ENCODE measurements at places on chromosomes 1 and 21. TPM values are rescaled to one million over a fixed set of nuclear protein-coding genes. Genes with fewer than 3 reads are reported as not detected.
A peak's percentile ranks its signal among the peaks of the same experiment; 100 is the strongest.

PDZK1 gene
- total RNA-seq, result 44.9 TPM

TCHHL1 gene
- total RNA-seq, result not detected

LIPI gene
- total RNA-seq, result not detected

FAM78B gene
- total RNA-seq, result not detected

MAN1C1 gene
- total RNA-seq, result 20.6 TPM

C1orf35 gene
- total RNA-seq, result 12.3 TPM

UBXN10 gene
- total RNA-seq, result 0.63 TPM

NTMT2 gene
- total RNA-seq, result not detected

RHBDL2 gene
- 0.57 TPM for total RNA-seq

DNA sequence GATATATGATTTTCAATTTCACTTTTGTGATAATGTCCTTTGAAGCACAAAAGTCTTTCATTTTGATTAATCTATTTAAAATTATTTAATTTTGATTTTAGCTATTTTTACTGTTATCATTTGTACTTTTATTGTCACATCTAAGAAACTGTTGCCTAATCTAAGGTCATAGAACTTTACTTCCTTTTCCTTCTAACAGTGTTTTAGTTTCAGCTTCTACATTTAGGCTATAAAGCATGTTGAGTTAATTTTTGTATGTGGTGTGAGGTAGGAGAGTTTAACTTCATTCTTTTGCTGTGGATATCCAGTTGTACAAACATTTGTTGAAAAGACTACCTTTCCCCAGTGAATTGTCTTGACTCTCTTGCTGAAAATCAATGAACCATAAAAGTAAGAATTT, 204.5 kb downstream of the TM2D1 start:
- H3K4me1 ChIP-seq, result no peaks in the 10 kb centered on the region
- no peak overlapping the region for H3K4me3 ChIP-seq
- DNase-seq, result no peak
- H3K27ac ChIP-seq, result no peak overlapping the region
- H3K27me3 ChIP-seq, result no peaks in the 10 kb centered on the region
- no peaks in the 10 kb centered on the region for H3K36me3 ChIP-seq

- H3K36me3 ChIP-seq, result no peaks in the 10 kb centered on the region
- no peak for DNase-seq
- peaks cover 24% of the 10 kb centered on the region for H3K4me1 ChIP-seq
- H3K27me3 ChIP-seq, result no peaks in the 10 kb centered on the region
- no peak overlapping the region for H3K27ac ChIP-seq
Measured at GRCh38 chr1:65176056-65176450, 28.1 kb downstream of the AK4 start.

GRCh38 chr1:113375878-113376277, 14.4 kb upstream of the MAGI3 start:
- no peak overlapping the region for H3K4me3 ChIP-seq
- no peak overlapping the region for H3K27ac ChIP-seq
- DNase-seq, result no peak

GRCh38 chr1:235736263-235736662, 86.7 kb upstream of the GNG4 start:
- H3K36me3 ChIP-seq, result no peaks in the 10 kb centered on the region
- no peaks in the 10 kb centered on the region for H3K27me3 ChIP-seq
- no peak overlapping the region for H3K27ac ChIP-seq
- no peaks in the 10 kb centered on the region for H3K4me1 ChIP-seq
- no peak overlapping the region for H3K4me3 ChIP-seq

GRCh38 chr1:225950905-225951497, 10.0 kb upstream of the LEFTY2 start:
- no peak overlapping the region for H3K4me3 ChIP-seq
- DNase-seq, result no peak
- H3K27ac ChIP-seq, result no peak overlapping the region
- peaks cover 27% of the 10 kb centered on the region for H3K27me3 ChIP-seq
- H3K36me3 ChIP-seq, result no peaks in the 10 kb centered on the region
- no peaks in the 10 kb centered on the region for H3K4me1 ChIP-seq

DNA sequence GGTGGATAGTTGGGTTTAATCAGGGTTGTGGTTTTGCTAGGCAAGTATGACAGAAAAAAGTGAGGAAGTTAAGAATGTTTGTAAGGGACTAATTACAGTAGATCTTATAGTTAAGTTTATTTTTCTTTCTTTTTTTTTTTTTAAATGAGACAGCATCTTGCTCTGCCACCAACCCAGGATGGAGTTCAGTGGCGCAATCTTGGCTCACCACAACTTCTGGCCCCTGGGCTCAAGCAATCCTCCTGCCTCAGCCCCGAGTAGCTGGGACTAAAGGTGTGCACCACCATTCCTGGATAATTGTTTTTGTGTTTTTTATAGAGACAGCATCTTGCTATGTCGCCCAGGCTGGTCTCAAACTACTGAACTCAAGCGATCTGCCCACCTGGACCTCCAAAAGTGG, 41.7 kb downstream of the EYA3 start:
- DNase-seq, result no peak
- no peak overlapping the region for H3K4me3 ChIP-seq
- H3K4me1 ChIP-seq, result no peaks in the 10 kb centered on the region
- no peaks in the 10 kb centered on the region for H3K27me3 ChIP-seq
- no peaks in the 10 kb centered on the region for H3K36me3 ChIP-seq

GRCh38 chr1:202251424-202252256, 58.0 kb downstream of the LGR6 start:
- H3K4me1 ChIP-seq, result no peaks in the 10 kb centered on the region
- H3K4me3 ChIP-seq, result no peak overlapping the region
- H3K27me3 ChIP-seq, result no peaks in the 10 kb centered on the region
- no peak for DNase-seq
- no peak overlapping the region for H3K27ac ChIP-seq

- DNase-seq, result peak; percentile 23
- H3K4me1 ChIP-seq, result peaks cover 4% of the 10 kb centered on the region
- no peak within 1 kb of the TSS for H3K27ac ChIP-seq
- H3K36me3 ChIP-seq, result no peaks in the 10 kb centered on the region
- H3K4me3 ChIP-seq, result peak within 1 kb of the TSS; percentile 44
Measured at GRCh38 chr1:207495801-207496792, at the start of gene CR1. Gene CR1 (plus strand): TSS chr1:207496157. CDS start chr1:207496268, 111 bp downstream.

GRCh38 chr1:25433389-25434186, 2.9 kb downstream of the MACO1 start:
- H3K36me3 ChIP-seq, result no peaks in the 10 kb centered on the region
- H3K4me3 ChIP-seq, result no peak overlapping the region
- H3K27ac ChIP-seq, result no peak overlapping the region
- no peak for DNase-seq
- peaks cover 36% of the 10 kb centered on the region for H3K4me1 ChIP-seq
- H3K27me3 ChIP-seq, result no peaks in the 10 kb centered on the region

DNA sequence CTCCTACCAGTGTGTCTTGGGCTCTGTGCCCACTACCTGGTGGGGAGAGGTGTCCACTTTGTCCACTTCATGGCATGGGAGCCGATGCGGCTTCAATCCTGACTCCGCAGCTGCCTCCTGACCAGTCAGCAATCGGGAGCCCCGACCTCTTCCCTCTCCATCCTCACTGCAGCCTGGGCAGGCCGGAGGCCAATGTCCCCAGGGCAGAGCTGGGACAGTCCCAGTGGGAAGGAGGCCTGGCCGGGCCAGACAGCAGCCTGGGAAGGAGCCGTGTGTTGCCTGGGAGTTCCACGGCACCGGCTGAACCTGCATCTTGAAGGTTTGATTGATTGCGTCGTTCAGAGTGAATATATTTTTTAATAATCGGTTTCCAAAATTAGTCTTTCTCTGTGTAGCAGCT, 330.9 kb upstream of the VAMP3 start:
- H3K4me3 ChIP-seq, result no peak overlapping the region
- no peak for DNase-seq
- H3K27me3 ChIP-seq, result no peaks in the 10 kb centered on the region
- no peaks in the 10 kb centered on the region for H3K36me3 ChIP-seq
- no peak overlapping the region for H3K27ac ChIP-seq

Measured in hepatocyte (in vitro differentiated cells).